ENCODE measurements at places on chromosomes 13 and 19.

DNA sequence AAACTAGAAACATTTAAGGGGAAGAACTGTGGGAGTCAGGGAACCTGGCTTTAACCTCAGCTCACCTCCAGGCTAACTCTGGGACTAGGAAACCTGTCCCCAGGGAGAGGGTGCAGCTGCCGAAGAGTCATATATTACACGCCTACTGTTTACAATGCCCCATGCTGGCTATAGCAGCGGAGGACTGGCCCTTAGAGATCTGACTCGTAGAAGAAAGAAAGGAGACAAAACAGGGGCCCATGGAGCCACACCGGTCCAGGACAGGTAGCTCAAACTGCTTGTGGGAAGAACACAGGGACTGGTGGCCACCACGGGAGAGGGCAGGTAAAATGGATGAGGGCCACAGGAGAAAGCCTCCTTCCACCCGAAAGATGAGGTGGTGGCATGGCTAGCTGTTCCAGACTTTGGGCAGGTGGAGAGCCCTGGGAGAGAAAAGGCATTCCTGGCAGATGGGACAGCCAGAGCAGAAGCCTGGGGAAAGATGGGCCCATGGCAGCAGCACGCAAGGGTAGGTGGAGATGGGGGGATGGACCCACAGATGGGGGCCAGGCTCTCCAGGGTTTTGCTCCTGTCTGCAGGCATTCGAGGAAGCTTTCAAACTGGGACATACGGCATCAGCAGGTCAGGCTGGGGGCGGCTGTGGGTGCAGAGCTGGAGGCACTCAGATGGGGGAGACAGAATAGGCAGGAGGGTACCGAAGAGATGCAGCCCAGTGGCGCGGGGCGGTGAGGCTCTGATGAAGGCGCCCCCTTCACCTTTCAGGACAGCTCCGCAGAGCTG, 69.5 kb downstream of the LATS2 start:
- DNase-seq, result no peak

- DNase-seq, result peak; percentile 53
These were observed 2.0 kb downstream of the ZBTB7A start for GRCh38 chr19:4064496-4065260.

DNA sequence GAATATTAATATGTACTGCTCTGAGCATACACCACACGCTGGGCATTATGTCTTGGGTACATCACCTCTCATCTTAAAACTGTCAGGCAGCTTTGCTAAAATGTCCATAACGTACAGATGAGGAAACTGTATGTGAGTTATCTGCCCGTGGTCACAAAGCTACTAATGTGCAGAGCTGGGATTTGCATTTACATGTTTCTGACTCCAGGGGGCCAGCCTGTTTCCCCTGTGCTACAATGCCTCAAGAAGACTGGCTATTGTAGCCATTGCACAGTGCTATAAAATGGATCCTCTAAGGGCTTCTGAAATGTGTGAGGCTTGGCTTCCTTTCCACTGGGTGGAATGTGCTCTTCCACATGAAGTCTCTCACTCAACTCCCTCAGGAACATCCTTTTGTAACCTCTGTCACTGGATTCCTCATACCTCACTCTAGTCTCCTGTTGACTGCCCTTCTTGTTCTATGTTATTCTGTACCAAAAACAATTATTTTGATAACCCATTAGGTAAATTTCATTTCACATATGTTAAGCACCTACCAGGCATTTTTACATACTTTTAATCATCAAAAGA, 95.6 kb upstream of the HTR2A start:
- no peak for DNase-seq

DNA sequence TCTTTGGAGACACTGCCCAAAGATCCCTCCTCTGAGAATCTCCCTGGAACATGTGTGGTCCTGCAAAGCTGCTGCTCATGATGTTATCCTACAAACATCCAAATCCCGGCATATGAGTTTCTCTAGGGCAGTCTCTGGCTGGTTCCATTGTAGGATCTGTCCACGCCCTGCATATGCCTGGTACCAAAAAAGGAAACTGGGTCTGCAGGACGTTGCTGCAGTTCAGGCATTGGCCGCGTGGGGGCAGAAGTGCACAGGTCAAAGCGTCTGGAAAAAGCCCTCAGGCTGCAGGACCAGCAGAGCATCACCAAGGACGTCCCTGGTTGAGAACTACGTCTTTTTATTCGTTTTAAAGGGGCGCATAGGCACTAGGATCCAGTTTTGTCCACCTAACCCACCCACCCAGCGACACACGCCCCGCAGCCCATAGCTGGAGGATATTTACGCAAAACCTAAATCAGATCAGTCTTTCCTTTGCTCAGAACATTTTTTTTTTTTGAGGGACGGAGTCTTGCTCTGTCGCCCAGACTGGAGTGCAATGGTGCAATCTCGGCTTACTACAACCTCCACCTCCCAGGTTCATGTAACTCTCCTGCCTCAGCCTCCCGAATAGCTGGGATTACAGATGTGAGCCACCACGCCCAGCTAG, 12.9 kb upstream of the ZNF564 start:
- peak; percentile 68 for DNase-seq

GRCh38 chr19:1843646-1844394, 4.5 kb downstream of the REXO1 start:
- no peak for DNase-seq

- peak; percentile 28 for DNase-seq
These were observed at the start of gene IL17D for GRCh38 chr13:20702915-20703779. TSS of gene IL17D (plus strand) at chr13:20703699. CDS start at chr13:20704002, 303 bp downstream.

- DNase-seq, result no peak
These were observed 121.8 kb downstream of the KCTD12 start for GRCh38 chr13:76764429-76764828.

GRCh38 chr13:99382428-99383133, 75.4 kb upstream of the GPR183 start:
- DNase-seq, result peak; percentile 18

GRCh38 chr13:92734068-92734467, 492.5 kb upstream of the GPC6 start:
- no peak for DNase-seq

- no peak for DNase-seq
These were observed 10.6 kb upstream of the OXGR1 start for GRCh38 chr13:97004886-97005285.

DNA sequence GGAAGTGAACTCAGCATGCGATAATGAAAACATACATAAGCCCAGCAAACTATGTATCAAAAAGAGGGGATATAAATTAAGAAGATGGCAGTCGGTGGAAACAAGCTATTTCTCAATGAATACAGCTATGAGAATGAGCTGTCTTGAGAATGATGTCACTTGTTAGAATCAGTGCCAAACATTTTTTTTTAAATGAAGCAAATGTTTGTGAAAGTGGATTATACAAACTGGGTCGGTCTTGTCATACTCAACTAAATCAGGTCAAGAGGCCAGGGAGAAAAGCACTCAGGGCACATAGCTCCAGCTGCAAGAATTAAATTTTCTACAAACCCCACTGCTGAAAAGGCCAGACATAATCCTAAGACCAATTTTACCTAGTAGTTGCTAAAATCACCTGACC, 1048.4 kb downstream of the SLITRK1 start:
- no peak for DNase-seq

GRCh38 chr13:101989798-101990350, 412.0 kb downstream of the FGF14 start:
- no peak for DNase-seq

DNA sequence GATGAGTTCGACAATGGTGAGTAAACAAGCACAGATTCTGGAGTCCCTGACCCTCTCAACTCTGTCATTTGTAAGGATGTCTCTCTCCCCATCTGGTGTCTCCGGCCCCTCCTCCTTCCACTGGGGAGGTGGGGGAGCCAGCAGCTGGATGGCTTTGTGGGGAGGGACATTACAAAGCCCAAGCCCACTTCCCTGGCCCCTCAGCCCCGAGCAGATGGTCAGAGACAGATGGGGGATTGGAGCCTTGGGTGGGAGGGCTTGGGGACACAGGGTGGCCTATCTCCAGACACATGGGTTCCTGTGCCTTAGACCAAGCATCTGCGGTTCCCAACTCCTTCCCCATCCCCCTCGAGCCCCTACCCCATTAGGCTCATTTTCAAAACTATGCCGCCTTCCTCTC, 2.5 kb downstream of the TIMM50 start:
- no peak for DNase-seq

DNA sequence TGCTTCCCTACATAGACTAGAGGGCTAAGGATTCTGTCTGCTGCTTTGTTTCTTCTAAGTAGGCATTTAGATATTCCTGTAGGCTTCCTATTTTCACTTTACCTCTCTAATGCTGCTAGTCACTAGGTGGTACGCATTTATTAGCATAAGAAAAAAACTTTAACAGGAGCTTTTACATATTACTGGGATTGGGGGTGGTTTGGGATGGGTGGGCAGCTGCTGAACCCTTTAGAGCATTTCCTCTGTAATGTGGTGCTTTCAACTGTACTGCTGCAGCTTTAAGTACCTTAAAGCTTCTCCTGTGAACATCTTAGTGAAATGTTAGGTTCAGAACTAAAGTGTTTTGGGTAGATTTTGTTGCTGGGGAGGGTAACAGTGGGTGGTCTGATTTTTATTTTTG, 92.6 kb downstream of the ZNF486 start:
- DNase-seq, result no peak

- no peak for DNase-seq
These were observed 63.7 kb downstream of the SPATA13 start for GRCh38 chr13:24224232-24224680.

DNA sequence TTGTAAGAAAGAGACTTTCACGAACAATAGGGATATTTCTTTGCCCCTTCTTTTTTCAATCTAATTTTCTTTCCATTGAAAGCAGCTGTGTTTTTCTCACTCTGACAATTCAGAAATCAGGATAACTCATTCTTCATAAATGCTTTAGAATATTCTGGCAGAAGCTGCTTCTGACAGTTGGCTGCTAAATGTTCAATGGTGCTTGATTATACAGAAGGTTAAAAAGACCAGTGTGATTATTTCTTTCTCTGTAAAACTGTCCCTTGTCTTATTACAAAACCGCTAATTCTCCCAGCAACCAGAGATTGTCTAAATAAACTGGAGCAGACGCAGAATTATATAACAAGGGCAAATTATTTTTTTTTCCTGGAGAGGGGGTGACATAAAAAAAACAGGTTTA, 394.4 kb downstream of the SPRY2 start:
- no peak for DNase-seq

- no peak for DNase-seq
These were observed 112.4 kb downstream of the NUFIP1 start for GRCh38 chr13:44876782-44877324.

DNA sequence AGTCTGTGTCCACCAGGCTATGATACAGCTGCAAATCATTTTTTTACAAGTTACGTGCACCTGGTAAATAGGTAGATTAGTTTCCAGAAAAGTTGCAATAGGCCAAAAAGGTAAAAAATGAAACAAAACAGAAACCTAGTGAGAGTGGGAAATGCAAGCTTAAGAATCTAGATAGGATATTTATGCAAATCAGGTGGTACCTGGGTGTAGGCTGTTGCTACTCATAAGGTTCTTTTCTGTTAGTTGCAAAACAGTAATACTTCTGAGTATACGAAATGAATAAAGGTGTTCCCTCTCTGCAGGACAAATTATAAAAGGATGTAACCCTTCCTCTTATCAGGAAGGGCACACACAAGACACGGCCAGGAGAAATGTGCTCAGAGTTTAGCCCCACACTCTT, 97.9 kb downstream of the UGGT2 start:
- no peak for DNase-seq

DNA sequence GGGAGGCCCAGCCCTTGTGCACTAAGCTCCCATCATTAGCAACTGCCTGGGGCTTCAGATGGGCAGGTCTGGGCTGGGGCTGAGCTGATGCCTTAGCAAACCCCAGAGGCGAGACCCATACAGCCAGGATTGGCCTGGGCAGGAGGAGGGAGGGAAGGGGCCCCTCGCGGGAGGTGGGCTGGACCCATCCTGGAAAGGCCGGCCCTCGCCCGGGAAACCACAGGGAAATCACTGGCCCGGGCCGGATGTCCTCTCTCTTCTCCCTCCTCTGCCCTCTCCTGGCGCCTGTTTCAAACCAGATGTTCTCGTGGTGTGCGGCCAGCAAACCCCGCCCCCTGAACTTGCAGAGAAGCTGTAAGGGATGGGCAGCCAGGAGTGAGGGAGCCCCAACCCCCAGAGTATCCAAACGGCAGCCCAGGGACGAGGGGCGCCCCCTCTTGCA, 43.1 kb downstream of the TMEM255B start:
- no peak for DNase-seq

DNA sequence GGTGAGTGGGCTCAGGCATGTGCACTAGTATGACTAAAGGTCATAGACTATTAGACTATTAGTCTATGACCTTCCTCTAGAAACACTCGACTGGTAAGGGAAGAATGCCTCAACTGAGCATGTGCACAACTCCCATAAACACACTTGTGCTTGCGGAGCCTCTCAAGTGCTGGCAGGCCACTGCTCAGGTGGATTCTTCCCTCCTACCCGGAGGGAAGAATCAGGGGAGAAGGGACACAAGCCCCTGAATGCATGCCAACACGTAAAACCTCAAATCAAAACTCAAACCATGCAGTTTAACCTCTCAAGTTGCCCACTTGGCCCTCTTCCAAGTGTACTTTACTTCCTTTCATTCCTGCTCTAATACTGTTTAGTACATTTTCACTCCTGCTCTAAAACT, 287.6 kb upstream of the SGCG start:
- no peak for DNase-seq

GRCh38 chr13:78841358-78841963, 182.5 kb upstream of the OBI1 start:
- no peak for DNase-seq

GRCh38 chr19:40763963-40764362, 11.4 kb upstream of the MIA start:
- no peak for DNase-seq

- no peak for DNase-seq
These were observed 9.2 kb upstream of the CLIP3 start for GRCh38 chr19:36041831-36042230.

GRCh38 chr19:56162258-56162657, 13.6 kb upstream of the GALP start:
- DNase-seq, result no peak

- no peak for DNase-seq
These were observed 9.7 kb downstream of the TLE6 start for GRCh38 chr19:2986951-2987524.

GRCh38 chr19:51123802-51124201, 904 bp upstream of the SIGLEC9 start:
- DNase-seq, result no peak

DNA sequence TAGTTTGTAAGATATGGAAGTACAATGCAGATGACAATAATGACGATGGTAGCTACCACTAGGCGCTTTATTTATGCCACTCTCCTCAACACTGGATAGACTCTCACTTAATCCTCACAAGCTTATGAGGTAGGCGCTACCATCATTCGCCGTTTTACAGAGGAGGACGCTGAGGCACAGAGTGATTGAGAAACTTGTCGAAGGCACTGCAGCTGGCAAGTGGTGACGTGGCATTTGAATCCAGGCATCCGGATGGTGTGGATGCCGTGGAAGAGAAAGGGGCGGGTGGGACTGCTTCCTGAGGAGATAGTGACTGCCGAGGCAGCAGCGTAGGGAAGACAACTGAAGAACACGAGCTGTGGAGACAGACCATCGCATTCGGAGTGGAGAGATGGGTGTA, 1.3 kb upstream of the RPS9 start:
- DNase-seq, result no peak

- DNase-seq, result no peak
These were observed 12.8 kb downstream of the COL4A1 start for GRCh38 chr13:110294146-110294545.

All from activated gamma-delta T cell (primary cell).